ENCODE measurements at places on chromosomes 16 and 17.

- DNase-seq, result no peak
These were observed 19.1 kb upstream of the ZNF594 start for GRCh38 chr17:5210614-5211252.

DNA sequence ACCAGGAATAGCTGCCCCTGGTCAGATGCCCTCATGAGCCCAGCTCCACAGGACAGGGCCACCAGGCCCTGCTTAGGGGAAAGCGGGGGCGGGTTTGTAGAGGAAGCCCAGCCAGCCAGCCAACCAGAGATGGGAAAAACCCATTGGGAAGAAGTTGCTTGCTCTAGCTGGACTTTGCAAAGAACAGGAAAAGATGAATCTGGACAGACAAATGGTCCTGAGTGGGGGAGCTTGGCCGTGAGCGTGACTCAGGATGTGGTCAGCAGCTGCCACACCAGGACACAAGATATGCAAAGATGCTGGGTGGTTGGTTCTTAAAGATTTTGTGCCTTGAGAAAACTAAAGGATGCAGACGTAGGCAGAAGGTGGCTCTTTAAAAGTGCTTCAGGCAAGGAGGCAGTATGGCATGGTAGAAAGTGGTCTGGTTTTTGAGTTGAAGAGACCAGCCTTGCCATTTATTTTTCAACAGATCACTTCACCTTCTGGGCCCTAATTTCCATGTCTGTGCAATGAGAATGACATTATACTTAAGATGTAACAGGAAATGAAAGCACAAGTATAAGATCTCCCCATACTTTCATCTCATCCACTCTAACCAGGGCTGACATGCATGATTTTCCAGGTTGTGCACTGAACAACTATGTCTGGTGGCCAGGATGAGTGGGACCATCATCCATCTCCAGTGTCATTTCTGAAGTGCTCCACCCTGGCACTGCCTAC lies 27.8 kb upstream of the HEATR6 start:
- DNase-seq, result no peak

GRCh38 chr16:2728034-2728433 lies 8.0 kb upstream of the PRSS27 start:
- no peak for DNase-seq

DNA sequence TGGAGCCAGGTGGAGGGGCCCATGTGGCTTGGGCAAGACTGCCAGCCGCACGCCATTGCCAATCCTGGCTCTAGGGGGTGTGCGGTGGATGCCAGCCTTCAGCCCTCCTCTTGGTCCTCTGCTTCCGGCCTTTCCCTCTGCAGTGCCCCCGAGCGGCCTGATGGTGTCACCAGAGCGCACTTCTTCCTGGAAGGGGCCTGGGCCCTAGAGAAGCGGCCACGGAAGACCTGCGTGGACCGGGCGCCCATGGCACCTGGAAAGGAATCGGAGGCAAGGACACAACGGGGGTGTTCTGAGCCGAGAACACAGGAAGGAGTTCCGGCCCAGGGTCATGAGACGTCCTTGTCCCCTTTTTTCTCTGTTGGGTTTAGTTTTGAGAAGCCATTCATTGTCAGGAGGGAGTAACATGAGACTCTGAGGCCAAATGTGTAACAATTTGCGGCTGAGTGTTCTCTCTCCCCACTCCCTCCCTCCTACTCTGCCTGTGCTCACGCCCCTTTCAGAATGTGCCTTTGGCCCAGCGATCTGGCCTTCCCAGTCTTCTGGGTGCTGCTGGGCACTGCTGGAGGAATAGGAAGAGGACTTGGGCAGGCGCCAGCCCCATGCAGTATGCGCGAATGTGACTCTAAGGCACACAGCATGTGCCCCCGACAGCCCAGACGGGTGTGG lies 92.8 kb downstream of the IRX3 start:
- no peak for DNase-seq

DNA sequence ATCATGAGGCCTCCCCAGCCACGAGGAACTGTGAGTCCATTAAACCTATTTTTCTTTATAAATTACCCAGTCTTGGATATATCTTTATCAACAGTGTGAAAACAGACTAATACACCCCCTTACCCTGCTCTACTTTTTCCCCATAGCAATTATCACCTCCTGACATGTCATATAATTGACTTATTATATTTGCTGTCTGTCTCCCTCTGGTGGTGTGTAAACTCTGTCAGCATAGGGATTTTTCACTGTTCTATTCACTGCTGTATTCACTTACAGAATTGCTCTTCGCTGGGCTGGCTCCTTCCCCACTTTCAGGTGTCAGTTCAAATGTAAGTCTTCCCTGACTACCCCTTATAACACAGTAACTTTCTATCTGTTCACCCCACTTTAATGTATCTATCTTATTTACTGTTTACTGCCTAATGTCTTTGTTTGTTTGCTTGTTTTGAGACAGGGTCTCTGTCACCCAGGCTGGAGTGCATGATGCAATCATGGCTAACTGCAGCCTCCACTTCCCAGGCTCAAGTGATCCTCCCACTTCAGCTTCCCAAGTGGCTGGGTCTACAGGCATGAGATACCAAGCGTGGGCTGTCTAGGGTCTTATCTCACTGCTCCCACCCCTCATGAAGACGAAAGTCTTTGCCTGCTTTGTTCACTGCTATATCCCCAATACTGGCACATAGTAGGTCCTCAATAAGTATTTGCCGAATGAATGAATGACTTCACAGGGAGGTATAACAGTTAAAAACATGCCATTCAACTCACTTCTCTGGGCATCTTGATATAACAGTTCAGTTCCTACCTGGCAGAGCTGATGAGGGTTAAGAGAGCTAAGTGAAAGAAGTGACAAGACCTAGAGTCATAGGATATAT lies 52.4 kb upstream of the CDH3 start:
- DNase-seq, result no peak

DNA sequence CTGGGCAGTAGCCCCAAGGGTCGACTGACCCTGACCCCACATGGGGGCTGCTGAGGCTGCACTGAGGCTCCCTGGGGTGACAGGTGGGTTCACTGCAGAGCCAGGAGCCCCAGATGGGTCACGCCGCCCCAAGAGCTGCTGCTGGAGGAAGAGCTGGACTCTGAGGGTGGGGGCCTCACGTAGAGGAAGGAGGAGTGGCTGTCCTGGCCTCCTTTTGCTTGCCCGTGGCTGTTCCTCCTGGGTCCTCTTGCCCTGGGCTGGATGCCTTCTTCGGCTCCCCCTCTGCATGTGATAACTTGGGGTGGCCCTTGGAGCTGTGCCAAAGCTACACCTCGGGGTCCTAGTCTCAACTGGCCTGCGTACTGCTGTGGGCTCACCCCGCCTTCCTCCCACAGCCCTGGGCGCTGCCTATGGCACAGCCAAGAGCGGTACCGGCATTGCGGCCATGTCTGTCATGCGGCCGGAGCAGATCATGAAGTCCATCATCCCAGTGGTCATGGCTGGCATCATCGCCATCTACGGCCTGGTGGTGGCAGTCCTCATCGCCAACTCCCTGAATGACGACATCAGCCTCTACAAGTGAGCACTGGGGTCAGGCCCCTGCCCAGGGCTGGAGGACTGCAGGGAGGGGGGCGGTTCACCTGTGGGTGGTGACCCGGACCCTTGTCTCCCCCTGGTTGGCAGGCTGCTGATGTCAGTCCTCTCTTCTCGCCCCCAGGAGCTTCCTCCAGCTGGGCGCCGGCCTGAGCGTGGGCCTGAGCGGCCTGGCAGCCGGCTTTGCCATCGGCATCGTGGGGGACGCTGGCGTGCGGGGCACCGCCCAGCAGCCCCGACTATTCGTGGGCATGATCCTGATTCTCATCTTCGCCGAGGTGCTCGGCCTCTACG lies 1.1 kb upstream of the AMDHD2 start:
- no peak for DNase-seq

- DNase-seq, result no peak
These were observed 58.3 kb upstream of the ARHGAP44 start for GRCh38 chr17:12730931-12731521.

GRCh38 chr16:35431829-35432663 lies 1972.6 kb downstream of the TP53TG3F start:
- no peak for DNase-seq

- DNase-seq, result no peak
These were observed 4.9 kb downstream of the SHISA9 start for GRCh38 chr16:12906271-12906670.

DNA sequence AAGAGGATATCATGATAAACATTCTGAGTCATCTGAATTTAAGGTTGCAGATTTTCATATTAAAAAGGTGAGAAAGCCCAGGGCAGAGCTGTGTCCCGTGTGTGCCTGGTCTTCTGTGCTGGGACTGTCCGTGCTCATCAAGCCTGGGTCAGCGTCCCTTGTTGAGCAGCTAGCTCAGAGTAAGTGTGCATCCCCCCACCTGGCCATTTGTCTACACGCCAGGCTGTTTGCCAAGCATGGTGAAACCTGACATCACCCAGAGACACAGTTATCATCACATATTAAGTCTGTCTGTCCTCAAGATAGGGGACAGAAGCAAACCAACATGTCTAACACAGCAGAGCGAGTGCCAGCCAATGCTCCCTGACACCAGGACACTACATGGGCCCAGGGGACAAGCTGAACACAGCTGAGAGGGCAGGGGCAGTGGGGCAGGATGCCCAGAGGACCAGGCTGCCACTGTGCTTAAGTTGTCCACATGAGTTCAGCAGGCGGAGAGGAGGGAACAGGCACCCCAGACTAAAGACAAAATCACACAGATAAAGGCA lies 57.9 kb upstream of the CNEP1R1 start:
- no peak for DNase-seq

GRCh38 chr16:81427219-81427618 lies 17.4 kb upstream of the CMIP start:
- no peak for DNase-seq

Data from activated effector memory CD4-positive, alpha-beta T cell treated with Interleukin-2 at 50 U/mL for 16 hours (primary cell).